ENCODE measurements at places on chromosomes 11 and 22. TPM values are rescaled to one million over a fixed set of nuclear protein-coding genes. Genes with fewer than 3 reads are reported as not detected.

Gene DBX1
- total RNA-seq, result not detected

Gene FOLH1
- total RNA-seq, result not detected

Gene AMBRA1
- total RNA-seq, result 35.5 TPM

Gene APOBEC3G
- 145 TPM for total RNA-seq

DNA sequence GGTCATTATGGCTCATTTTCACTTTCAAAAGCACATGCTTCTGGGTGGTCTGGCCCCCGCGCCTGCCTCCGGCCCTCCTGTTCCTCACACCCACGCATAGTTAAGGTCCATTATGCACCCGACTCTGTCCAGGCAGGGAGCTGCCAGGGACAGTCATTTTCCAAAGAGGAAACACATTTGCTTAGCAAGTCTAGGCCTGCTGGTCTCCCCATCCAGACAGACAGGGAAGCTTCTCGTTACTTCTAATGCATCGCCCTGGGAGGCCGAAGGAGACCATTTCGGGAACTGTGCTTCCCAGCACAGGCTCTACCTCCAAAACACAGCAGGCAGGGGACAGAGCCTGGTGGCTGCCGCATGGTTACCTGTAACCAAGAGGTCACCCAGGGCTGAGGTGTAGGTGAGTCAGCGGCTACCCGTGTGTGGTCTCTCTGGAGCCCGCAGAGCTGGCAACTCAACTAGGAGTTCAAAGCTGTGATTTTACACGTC is 87.1 kb upstream of the SHANK2 start:
- DNase-seq, result no peak

DNA sequence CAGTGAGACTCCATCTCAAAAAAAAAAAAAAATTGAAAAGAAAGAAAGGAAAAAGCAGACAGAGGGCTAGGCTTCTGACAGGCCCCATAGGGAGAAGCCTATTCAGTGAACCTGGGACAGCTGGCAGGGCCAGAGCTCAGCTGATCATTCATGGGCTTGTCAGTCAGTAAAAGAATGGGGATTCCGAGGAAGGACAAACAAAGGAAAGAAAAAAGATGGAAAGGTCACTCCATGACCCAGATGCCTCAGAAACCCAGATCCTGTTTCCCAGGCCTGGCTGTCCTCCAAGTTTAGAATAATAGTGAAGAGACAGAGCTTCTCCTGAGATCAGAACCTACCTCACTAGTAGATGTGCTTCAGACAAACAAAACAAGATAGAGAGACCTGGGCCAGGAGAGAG is 34.3 kb upstream of the ASPHD2 start:
- no peak for DNase-seq

- no peak for DNase-seq
These were observed 25.4 kb downstream of the PI4KA start for GRCh38 chr22:20833225-20833665.

DNA sequence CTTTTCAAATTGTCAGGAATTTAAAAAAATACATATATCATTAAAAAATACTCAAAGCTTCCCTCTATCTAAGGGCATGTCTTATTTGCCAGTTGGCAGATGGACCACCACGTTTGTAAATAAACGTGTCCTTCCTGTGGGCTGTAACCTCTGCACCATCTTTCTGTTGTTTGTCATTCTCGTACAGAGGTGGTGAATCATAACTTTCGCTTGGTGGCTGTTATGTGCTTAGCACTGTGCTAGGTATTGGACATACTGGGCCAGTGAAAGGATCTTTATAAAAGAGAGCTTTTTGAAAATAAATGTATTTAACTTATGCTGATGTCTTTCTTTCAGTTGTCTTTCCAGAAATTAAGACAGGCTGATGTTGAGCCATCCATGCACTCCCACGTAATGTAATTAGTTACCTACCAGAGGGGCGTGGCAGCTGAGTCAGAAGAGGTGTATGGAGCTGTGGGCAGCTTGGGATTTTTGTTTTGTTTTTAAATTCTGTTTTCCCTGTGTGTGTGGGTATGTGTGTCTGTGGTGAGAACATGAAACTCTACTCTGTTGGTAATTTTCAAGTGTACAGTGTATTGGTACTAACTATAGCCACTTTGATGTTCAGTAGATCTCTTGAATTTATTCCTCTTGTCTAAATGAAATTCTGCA is 62.7 kb downstream of the TECTA start:
- no peak for DNase-seq

DNA sequence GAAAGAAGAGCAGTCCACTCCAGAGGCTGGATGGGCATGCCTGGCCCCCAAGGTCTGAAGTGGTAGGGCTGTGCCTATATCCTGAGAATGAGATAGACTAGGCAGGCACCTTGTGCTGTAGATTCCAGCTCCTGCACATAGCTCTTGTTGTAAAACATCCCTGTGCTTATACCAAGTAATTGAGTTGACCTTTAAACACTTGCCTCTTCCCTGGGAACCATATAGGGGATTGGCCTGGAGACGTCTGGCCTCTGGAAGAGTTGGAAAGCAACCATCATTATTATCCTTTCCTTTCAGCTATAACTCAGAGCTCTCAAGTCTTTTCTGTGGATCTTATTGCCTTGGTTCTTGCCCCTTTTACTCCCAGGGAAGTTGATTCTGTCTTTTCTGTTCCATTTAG is 15.1 kb downstream of the LIMK2 start:
- no peak for DNase-seq

Data from activated CD4-positive, alpha-beta memory T cell treated with anti-CD3 and anti-CD28 coated beads, Interleukin-2, amount 10 ng/mL, durations not matched to agents 7 days and 5 days (primary cell).